CD4-positive, alpha-beta T cell treated with Interferon gamma for 1 hour (primary cell): ENCODE measurements at places on chromosomes 1 and 21.

DNA sequence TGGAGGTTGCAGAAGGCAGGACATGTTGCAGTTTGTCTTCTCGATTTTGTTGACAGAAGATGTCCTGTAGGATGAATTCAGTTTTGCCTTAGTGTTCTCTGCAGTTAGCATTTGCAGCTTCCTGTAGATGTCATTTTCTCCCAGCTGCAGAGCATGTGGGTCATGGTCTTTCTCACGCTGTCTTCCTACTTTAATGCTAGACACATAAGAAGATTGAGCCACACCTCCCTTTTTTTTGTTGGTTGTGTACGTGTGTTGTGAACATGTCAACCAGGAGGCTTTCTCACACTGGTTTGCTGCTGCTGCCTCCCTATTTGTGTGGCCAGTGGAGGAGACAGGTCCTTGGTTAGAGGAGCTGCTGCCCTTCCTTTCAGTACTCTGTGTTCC is 110.7 kb downstream of the VPS13D start:
- no peak for DNase-seq

GRCh38 chr21:14901482-14901958 is 163.3 kb downstream of the NRIP1 start:
- no peak for DNase-seq

DNA sequence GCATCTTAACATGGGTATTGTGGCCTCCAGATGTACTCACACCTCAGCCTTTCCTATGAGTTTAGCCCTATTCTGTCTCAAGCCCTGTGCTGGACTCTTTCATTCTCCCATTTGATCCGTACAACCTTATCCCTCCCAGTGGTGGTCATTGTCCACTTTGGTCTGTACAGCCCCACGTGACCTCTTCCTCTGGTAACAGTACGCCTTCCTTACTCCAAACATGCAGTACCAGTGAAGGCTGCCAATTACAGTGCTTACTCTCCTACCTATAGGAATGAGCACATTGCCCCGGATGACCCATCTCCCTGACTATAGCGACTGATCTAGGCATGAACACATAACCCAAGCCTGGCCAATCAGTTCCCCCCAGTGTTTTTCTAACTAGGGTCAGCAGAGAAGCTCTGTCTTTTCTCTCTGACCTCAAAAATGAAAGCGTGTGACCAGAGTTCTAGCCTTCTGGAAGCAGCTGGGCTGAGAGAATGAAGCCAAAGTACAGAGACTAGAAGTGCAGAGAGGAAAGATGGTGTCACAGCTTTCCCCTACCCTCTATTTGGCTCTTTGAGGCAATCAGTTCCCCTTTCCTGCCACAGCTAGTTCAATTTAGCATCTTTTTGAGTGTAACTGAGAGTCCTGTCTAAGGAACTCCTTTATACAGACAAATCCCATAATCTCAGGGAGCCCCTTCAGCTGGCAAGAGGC is 9.9 kb upstream of the QSOX1 start:
- no peak for DNase-seq

DNA sequence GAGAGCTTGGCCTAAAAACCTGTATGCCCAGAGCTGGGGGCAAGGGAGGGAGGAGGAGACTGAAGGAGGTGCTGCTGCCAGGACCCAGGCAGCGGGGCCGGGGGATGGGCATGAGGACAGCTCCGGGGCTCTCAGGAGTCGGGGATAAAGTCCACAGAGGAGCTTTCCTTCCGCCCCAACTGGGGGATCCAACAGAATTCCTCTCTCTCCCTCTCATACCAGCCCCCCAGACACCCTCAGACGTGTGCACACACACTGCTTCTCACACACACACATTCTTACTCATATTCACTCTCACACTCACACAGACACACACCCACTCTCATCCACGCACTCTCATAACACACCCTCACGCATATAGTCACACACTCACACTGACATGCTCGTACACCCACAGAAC is 39.1 kb downstream of the SYF2 start:
- no peak for DNase-seq

DNA sequence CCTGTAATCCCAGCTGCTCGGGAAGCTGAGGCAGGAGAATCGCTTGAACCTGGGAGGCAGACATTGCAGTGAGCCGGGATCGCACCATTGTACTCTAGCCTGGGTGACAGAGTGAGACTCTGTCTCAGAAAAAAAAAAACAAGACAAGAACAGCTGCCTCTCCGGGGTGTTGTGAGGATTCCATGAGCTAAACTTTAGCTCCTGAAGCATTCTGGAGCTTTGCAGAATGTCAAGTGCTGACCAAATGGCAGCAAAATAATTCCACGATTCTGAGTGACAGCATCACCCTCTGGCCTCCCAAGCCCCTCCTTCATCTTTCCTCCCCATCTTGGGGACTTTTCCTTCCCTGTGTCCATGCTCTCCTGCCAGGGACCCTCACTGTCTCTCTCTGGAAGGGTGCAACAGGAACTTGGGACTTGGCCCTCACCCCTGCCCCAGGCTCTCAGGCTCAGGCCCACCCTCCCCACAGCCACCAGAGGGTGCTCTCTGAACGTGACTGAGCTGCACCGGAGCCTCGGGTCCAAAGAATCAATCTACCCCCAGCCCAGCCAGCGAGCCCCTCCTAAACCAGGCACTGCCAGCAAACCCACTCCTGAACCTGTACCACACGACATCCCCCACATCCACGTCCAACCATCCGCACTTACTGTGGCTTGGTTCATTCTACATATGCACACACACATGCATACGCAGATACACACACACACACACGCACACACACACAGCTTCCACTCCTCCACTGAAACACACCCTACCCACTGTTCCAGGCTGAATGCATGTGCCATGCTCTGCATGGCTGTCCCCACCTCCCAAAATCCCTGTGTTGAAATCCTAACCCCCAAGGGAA is 45.7 kb downstream of the ACOT7 start:
- DNase-seq: peak; percentile 62

- DNase-seq: no peak
These were observed 67.5 kb downstream of the TRIM11 start for GRCh38 chr1:228339059-228339704.

DNA sequence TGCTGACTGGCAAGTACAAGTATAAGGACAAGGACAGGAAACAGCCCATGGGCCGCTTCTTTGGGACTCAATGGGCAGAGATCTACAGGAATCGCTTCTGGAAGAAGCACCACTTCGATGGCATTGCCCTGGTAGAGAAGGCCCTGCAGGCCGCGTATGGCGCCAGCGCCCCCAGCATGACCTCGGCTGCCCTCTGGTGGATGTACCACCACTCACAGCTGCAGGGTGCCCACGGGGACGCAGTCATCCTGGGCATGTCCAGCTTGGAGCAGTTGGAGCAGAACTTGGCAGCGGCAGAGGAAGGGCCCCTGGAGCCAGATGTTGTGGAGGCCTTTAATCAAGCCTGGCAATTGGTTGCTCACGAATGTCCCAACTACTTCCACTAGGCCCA is 32.0 kb downstream of the SLC16A1 start:
- no peak for DNase-seq

DNA sequence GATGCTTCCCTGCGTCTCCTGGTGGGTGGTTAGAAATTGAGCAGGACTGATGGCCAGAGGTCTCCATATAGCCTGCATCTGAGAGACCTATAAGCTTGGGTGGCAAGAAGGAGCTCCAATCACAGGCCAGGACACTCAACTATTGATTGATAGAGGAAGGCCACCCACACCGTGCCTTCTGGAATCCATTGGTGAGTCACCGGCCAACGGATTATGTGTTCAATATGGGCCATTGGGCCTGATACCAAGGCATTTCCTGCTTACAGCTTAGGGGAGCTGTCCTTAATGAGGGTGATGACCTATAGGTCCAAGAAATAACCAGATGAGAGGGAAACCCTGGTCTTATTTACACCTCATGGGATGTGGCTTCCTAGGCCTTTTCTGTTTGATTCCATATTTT is 115.1 kb downstream of the PLPP3 start:
- no peak for DNase-seq

DNA sequence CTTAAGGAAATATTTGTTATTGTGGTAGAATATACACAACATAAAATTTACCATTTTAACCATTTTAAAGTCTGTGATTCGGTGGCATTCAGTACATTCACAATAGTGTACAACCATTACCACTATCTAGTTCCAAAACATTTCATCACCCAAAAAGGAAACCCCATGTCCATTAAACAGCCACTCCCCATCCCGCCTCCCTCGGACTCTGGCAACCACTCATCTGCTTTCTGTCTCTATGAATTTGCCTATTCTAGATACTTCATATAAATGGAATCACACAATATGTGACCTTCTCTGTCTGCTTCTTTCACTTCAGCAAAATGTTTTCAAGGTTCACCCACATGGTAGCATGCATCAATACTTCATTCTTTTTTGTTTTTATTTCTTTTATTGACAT is 51.3 kb downstream of the PTP4A2 start:
- DNase-seq: no peak

DNA sequence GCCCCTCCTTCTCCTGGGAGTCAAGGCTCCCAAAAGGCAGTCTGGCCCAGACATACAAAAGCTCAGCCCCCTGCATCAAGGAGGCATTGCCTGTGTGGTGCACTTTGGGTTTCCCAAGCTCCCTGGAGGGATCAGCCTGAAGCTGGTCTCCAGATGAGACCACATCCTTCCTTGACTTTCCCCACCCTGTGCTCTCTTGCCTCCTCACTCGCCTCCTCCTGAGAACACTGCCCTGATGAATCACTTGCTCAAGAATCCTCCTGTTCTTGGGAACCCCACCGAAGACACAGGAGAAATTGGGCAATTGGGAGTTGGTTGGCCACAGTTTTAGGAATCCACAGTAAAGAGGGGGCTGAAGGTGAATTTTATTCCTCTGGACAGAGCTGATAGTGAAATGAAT is 34.8 kb upstream of the LYST start:
- DNase-seq: no peak

DNA sequence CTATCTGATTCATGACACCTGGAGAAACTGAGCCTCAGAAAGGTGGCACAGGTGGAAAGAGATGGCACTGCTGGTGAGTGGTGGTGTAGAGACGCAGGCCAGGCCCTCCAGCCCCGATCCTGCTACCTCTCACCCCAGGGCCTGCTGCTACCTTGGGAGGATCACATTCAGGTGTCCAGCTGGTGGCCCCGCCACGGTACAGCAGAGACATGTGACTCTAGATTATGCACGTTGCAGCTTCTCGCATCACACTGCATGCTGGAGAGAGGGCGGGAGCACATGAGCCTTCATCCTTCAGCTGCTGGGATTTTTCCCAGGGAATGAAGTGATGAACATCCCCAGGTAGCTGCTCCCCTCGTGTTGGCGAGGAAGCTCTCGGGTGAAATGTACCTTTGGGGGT is 32.9 kb downstream of the KAZN start:
- DNase-seq: no peak

DNA sequence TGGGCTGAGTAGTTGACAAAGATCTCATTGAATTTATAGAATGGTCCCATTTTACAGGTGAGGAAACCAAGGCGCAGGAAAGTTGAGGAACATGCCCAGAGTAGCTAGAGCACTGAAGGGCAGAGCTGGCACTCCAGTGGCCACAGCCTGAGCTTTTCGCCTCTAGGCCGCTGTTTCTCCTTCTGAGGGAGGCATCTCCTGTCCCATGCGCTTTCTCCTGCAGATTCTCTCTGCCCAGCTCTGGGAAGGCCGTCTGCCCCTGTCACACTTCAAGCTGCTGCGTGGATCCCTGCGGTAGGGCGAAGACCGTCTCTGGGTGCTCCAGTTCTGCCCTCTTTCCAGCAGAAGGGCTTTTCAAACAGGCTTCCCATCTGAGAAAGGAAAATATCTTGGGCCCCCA is 159.9 kb downstream of the ACTL8 start:
- DNase-seq: no peak

DNA sequence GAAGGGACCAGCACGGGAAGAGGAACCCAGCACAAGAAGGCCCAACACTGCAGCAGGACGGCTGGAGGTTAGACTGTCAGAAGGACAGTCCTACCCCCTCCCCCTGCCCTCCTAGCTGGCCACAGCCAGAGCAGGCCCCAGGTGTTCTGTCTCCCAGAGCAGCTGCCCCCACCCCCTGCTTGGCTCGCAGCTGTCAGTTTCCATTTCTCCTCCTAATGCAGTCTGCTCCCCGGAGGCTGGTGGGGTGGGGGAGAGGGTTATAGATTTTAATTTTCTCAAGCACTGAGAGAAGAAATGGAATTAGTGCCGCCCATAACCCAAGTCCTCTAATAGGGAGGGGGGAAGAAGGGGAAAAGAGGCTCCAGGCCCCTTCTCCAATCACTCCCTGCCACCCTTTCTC is 13.0 kb upstream of the PEAR1 start:
- no peak for DNase-seq

DNA sequence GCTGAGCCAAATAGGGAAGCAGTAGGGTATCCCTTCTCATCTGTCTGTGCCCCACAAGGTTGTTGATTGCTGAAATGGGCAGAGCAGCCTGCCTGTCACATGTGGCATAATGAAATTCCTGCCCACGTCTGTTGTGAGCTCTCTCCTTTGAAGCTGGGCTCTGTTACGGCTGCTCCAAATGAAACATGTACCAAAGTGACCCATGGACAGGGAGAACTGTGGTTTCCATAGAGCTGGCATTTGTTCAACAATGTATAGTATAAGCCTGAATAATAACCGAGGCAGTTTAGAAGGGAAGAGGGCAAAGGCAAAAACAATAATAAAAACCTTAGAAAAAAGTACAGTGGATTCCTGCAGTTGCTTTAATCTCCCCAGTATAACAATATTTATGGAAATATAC is 149.7 kb downstream of the LYPLAL1 start:
- DNase-seq: no peak

GRCh38 chr1:79304131-79304530 is 297.6 kb upstream of the ADGRL4 start:
- no peak for DNase-seq
